ENCODE measurements at places on chromosomes 2 and 18.

DNA sequence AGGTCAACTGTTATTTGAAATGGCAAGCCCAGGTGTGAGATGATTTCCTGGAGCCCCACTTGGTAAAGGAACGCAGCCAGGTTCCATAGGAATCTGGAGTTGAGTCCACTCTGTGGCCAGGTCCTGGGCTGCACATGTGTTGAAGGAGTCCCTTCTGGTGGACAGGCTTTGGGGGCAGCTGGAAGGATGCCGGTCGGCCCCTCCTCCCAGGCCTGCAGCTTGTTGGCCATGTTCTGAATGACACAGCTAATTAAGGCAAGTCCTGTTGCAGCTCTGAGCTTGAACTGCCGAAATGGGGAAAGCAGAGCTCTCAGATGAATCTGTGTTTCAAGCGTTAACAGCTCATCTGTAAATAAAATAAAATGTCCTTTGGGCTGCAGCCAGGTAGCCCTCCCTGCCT, 23.8 kb downstream of the EN1 start:
- DNase-seq, result no peak

- DNase-seq, result no peak
These were observed 1352.2 kb downstream of the SUCLG1 start for GRCh38 chr2:83106853-83107252.

GRCh38 chr18:8301427-8302172, 307.6 kb upstream of the RAB12 start:
- peak; percentile 30 for DNase-seq

GRCh38 chr2:100902817-100903405, 83.0 kb downstream of the NPAS2 start:
- DNase-seq, result no peak

DNA sequence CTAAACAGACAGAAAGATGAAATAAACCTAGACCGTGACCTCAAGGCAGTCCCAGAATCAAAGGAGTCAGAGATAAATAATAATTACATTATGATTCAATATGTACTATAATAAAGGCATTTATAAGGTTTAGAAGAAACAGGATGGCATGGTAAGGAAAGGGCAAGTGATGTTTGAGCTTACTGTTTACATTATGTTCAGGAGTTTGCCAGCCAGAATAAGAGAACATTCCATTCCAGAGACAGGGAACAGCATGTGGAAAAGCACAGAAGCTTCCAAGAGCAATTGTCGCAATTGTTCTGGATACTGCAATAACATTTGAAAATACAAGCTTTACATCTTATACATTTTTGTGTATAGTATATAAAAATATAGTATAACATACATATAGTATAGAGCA, 50.0 kb upstream of the FRZB start:
- no peak for DNase-seq

DNA sequence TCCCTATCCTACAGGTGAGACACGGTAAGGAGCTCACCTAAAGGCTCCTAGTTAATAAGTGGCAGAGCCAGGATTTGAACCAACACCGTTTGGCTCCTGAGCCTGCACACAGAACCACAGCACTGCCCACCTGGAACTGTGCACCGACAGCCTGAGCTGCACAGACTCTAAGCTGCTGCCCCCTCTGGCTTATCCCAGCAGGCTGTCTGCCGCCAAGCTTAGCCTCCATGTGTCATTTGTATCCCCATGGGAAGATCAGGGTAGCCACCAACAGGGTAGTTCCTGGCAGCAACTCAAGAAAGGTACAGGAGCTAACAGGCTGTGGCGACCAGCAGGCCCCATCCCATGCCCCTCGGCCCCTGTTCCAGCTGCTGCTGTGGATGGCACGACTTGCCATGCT, 135.7 kb downstream of the LRRC30 start:
- DNase-seq, result no peak
